GM04503 (cell line): ENCODE measurements at places on chromosomes 11 and 22.
A peak's percentile ranks its signal among the peaks of the same experiment; 100 is the strongest.

GRCh38 chr11:21446939-21447590 lies 745.8 kb upstream of the ANO5 start:
- DNase-seq, result no peak

GRCh38 chr11:130675917-130676316 lies 227.5 kb downstream of the ADAMTS15 start:
- DNase-seq, result no peak

DNA sequence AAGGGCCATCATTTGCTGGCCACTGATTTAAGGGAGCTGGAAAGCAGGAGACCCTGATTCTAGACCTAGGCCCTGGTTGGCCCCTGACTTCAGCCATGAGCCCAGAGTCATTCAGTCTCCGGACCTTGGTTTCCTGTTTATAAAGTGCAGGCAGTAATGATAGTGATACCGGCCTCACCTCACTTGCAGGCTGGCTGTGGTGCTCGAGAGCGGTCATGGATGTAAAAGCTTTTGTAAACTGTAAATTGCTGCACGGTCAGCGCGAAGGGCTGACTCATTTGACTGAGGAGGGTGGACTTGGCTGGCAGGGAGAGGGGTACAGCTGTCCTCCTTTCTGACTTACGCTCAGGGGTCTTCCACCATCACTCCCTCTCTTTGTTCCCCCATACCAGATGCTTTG lies 37.4 kb downstream of the FBLN1 start:
- DNase-seq, result no peak

GRCh38 chr22:32799496-32799895 lies 2.0 kb upstream of the TIMP3 start:
- DNase-seq, result no peak

GRCh38 chr22:43399338-43399979 lies 12.4 kb upstream of the MPPED1 start:
- no peak for DNase-seq

- DNase-seq, result no peak
Observed at GRCh38 chr22:50282361-50283155, 12.4 kb upstream of the MAPK11 start.

- no peak for DNase-seq
Observed at GRCh38 chr11:8784954-8785353, 102.4 kb downstream of the RPL27A start.

DNA sequence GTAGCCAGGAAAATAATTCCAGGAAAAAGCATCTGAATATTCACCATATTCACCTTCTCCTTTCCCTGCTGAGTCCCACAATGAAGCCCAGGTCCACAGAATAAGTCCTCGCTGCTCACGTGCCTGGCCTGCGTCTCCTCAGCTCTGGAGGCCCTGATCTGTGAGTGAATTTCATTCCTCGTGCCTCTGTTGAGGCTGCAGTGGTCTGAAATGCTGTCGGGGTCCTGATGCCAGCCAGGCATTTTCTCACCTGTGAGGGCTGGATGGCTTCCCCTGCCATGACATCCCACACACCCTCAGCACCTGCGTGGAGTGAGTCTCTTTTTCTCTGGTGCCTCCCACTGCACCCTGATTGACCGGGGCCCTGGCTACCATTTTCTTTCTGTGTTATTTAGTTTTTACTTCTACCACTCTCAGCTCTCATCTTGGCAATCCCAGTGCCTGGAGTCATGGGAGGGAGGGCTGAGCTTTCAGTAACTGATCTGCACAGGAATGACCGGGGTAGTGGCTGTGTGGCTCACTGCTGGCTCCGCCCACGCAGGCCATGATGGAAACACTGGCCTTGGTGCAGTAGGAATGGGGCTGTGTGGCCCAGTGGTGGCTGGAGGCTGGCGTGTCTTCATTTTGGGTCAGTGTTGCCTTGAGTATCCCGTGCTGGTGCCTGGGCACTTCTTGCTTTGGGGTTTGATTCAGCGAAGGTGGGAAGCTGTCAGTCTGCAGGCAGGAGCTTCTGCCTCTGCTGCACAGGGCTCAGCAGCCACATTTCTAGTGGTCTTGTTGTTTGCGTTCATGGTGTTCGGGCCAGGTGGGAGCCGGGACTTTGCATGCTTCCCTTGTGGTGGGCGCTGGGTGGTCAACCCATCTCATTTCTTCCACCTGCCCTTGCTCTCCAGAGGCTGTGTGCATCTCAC lies 807.2 kb downstream of the TBC1D22A start:
- DNase-seq, result no peak

- DNase-seq, result peak; percentile 83
Observed at GRCh38 chr22:26672590-26673468, 15.4 kb downstream of the MIAT start.

- DNase-seq, result peak; percentile 23
Observed at GRCh38 chr11:132821014-132821413, 711.3 kb downstream of the OPCML start.

DNA sequence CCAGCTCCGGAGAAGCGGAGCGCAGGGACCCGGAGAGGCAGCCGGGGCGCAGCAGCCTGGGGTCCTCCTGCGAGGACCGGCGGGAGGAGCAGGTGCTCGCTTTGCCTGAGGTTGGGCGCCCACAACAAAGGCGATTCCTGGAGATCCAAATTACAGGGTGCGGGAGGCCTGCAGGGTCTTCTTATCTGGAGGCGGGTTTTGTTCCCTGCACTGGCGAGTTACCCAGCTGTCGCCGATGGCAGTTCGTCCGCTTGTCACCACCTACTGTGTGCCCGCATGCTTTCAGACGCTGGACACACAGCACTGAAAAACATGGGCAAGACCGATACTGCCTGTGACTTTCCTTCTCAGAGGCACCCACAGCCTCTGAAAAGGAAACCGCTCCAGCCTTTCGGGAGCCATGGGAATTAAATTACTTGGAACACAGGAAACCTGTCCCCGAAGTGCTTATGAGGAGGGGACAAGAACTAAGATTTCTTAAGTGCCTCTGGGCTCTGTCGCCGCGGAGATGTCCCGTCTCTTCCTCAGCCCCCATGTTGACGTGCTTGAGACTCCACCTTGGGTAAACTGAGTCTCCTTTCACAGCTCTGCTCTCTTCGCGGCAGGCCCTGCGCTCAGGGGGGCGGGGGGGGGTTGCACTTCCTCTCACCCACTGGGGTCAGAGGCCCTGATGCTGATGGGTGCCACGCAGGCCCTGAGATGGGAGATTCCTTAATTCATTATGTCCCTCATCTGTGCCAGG lies 1.3 kb upstream of the ZFTA start:
- no peak for DNase-seq

GRCh38 chr22:37854946-37855345 lies 5.7 kb downstream of the EIF3L start:
- no peak for DNase-seq

GRCh38 chr22:47572443-47572842 lies 810.0 kb downstream of the TBC1D22A start:
- no peak for DNase-seq

GRCh38 chr11:62688491-62688890 lies 839 bp downstream of the LRRN4CL start:
- no peak for DNase-seq

DNA sequence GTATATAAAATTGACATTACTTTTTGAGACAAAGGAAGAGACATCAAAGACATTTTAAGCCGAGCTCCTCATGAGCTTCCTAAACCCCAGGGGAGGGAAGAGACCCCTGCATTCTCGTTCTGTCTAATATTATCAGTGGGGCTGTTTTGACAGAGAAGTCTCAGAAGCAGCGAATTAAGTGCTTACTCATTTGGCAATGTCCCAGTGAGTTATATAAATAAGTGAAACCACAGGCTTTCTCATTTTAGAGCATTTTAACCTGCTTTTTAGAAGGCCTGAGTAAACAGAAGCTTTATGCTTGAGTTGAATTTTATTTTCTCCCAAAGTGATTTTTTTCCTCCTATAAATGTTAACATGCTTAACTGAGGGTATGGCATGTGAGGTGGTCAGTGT lies 23.2 kb upstream of the C1QTNF4 start:
- peak; percentile 14 for DNase-seq

GRCh38 chr11:31958076-31958735 lies 132.7 kb upstream of the RCN1 start:
- no peak for DNase-seq

- peak; percentile 54 for DNase-seq
Observed at GRCh38 chr11:126431401-126432064, 76.0 kb downstream of the ST3GAL4 start.

DNA sequence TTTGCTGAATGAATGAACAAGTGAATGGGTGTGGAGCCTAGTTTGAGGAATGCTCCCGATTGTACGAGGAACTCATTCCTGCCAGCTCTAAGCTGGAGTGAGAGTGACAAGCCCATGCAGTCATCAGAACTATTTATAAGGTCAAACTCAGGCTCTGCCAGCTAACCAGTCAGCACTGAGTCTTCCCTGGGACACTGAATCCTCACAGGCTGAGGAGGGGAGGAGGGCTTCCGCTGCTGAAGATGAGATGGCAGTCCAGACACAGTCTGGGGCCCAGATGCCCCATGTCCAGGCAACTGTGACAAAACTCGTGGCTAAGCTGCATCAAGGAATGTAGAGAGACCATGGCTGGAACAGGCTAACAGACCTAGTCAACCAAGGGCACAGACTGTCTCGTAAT lies 4.0 kb downstream of the LRP4 start:
- DNase-seq, result peak; percentile 54

- DNase-seq, result no peak
Observed at GRCh38 chr11:65953471-65953870, 8.1 kb upstream of the SART1 start.

DNA sequence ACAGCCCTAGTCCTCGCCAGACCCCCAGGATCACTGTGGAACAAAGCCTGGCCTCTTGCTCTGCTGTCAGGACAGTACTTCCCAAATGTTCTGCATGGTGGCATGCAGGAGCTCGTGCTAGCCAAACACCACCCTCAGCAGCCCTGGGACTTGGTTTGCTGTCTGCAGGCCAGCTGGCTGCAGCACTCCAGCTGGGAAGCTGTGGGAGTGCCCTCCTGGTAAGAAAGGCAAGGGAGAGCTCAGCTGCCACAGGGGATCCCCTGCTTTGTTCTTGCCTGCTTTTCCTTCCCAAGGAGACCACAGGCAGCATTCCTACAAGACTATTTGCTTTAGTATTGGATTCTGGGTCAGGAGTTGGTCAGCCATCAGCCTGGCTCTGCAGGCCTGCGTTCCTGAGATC lies 27.9 kb downstream of the TCIRG1 start:
- no peak for DNase-seq

- DNase-seq, result no peak
Observed at GRCh38 chr11:87239531-87239930, 201.8 kb downstream of the TMEM135 start.

GRCh38 chr11:44565953-44566949 lies 788 bp downstream of the CD82 start:
- no peak for DNase-seq

DNA sequence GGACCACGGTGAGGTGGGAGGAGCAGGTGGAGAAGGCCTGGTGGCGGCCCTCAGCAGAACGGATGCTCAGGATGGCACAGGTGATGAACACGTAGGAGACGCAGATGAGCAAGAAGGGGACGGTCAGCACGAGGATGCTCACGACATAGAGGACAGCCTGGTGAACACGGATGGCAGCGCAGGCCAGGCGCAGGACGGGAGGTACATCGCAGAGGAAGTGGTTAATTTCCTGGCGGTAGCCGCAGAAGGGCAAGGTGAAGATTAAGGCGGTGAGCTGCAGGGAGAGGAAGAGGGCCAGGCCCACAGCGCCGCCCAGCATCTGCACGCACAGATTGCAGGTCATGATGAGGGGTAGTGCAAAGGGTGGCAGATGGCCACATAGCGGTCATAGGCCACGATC lies 24.0 kb upstream of the OR10W1 start:
- DNase-seq, result no peak

DNA sequence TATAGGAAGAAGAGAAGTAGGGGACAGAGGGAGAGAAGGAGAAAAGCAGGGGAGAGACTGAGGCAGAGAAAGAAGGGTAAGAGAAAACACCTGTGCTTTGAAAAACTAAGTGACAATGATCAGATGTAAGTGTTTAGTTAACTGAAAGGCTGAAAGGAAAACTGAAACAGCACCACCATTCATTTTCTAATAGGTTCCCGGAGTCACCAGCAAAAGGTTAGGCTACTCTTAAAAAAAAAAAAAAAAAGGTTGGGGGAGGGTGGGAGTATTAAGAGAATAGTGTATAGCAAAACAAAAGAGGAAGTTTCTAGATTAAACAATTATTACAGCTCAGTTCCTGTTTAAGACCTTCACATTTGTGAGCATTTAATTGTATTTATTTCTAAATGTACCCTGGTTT lies 113.8 kb downstream of the CADM1 start:
- no peak for DNase-seq

GRCh38 chr11:9760193-9760575 lies 96.3 kb downstream of the SWAP70 start:
- peak; percentile 89 for DNase-seq

DNA sequence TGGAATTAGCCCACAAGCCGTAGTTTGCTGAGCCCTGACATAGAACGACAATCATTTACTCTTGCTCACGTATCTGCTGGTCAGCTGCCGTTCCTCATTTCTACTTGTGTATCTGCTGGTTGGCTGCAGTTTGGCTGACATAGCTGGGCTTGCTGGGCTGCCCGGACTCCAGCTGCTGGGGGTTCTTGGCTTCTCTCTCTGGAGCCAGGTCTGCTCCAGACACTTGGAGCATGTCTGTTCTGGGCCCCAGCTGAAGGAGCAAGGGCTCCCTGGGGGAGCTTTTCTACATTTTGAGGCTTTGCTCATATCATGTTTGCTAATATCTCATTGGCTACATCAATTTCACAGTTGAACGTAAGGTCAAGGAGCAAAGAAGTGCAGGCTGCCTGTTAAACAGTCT lies 47.3 kb downstream of the PRDM11 start:
- no peak for DNase-seq

DNA sequence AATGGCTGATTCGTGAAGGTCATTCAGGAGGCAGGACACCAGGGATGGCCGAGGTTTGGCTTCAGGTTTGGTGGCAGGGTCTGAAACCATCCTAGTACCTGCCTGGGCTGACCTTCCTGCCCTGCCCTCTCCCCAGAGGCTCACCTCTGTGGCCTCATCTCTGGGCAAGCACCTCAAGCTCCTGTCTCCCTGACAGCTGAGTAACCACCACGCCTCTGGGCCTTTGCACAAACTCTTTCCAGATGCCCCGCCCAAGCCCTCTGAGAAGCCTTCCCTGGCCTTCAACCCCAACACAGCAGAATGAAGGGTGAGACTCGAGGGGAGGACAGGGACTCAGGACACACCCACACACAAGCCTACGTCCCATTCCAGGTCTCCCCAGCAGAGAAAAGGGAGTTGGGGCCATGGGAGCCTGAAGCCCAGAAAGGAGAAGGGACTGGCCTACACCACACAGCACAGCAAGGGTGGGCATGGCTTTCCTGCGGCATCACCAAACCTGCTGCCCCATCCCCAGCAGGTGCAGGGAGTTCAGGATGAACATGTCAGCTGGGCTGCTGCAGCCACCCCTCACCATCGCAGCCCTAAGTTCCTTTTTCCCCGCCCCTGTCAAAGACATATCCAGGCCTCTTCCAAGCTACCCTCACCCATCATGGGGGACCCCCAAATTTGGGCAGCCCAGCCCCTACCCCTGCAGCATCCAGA lies 2.4 kb downstream of the SHISA8 start:
- no peak for DNase-seq
